ENCODE measurements at places on chromosomes 5 and 9.

DNA sequence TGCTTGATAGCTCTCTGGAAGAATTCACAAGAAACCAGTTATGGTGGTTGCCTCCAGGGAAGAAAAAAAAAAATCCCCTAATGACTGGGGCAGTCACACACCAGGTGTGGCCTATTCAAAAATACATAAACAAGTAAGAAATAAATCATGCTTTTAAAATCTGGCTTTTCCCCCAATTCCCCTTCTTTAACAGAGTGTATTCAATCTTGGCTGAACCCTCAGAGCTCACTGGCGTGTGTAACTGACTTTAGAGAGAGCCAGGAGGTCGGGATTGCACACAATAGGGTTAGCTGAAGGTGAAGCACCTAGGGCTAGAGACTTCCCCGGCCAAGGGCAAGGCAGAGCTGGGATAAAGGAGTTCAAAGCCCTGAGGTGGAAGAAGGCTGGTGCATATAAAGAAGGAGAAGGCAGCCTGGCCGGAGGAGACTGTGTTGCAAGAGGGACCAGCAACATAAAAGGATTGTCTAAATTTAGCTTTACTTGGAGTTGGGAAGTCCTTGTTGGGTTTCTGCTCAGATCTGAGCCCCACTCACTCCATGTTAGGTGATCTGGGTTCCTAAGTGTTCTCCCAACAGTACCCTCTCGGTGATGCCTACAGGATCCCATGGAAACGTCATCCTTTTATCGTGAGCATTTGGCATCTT is 19.7 kb downstream of the FNBP1 start:
- DNase-seq: no peak

GRCh38 chr5:133967698-133968203 is 674 bp downstream of the C5orf15 start:
- peak; percentile 53 for DNase-seq

DNA sequence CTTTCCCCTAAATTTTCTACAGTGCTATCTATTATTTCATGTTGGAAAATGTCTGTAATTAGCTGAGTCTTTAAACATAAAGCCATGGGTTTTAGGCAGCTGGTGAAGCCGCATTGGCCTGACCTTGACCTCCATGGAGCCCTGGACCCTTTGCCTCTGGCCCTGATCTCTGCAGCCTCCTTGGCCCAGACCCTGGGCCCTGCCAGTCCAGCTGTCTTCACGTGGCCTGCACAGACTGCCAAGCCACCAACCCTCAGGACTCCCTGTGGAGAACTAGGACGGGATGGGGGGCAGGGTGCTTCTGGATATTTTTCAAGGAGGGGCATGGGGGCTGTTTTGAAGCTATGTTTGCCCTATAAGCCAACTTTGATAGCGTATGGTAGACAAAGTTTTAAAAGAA is 29.8 kb upstream of the PPARGC1B start:
- DNase-seq: no peak

DNA sequence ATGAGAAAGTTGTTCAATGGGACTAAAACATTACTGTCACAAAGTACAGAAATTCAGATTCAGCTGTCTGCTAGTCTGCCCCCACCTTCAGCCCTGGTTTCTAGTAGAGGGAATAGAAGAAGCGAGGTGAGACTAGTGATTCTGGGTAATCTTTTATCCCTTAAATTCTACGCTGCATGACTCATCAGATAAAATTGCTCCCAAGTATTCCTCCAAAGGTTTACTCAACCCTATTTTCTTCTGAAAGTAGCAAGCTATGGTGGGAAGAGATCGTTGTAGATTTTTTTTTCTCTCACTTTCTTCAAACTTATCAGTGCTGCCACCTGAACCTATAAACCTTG is 318.9 kb upstream of the RIOK2 start:
- no peak for DNase-seq

DNA sequence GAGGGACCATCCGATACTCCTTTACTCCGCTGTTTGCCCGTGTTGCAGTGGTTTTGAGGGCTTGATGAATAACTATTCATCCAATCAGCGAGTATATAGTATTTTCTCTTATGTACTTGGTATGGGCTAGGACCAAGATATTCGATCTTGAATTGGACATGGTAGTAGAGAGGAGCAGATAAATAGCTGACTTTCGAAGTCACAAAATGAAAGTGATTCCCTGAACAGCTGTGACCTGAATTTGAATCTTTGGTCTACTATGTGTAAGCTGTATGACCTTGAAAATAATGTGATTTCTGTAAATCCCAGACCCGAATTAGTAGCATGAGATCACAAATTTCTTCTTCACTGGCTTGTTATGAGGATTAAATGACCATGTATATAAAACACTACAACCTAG is 134.4 kb downstream of the TUSC1 start:
- no peak for DNase-seq

DNA sequence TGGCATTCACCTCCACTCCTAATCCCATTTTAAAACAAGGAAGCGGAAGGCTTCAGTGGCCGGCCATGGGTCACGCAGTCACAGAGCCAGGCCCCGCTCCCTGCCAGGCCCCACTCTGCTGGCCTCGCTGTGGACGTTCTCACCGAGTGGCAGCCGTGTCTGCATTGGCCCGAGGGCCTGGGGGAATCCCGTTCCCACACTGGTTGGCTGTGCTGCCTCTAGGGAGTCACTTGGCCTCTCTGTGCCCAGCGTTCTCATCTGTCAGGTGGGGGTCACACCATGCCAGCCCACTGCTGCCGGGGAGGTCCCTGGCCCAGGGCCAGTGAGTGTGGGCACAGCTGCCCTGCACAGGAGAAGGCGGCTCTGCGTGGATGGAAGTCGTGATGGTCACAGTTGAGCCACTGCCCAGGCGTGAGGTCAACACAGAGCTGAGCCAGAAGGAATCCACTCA is 13.4 kb upstream of the SLC9A3 start:
- no peak for DNase-seq

DNA sequence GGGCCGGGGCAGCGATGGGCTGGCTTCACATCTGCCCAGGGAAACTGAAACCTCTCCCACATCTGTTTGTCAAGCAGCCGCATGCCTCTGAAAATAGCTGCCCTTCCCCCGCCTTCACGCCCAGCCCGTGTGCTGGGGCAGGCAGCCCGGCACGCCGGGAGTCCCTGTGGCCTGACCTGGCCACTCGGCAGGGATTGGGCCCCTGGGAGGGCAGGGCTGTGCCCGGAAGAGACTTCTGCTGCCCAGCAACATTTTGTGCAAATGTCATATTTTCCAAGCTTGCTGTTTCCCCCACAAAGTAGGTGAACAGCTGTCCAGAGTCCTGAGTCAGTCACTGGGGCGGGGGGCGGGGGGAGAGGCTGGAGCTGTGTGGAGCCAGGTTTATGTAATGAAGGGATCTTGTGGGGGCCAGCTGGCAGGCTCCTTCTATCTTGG is 8.2 kb downstream of the COL27A1 start:
- DNase-seq: no peak

- DNase-seq: no peak
Observed at GRCh38 chr5:112189391-112189790, 229.7 kb downstream of the EPB41L4A start.

DNA sequence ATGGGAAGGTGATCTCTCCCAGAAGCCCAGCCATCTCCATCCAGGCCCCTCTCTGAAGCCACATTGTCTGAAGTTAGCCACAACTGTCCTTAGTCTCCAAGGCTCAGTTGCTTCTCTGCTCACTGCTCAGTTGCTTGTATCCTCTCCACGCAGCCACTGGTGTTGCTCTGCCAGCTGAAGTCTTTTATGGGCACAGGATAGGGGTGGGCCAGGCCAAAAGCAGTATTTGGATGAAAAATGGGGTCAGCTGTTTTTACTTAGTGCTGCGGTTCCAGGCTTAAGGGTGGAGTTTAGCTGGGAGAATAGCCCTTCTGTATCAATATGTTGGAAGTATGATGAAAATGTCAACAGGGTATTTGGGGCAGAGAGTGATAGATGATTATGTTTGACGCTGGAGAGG is 168.8 kb upstream of the PPP1R2B start:
- DNase-seq: no peak

DNA sequence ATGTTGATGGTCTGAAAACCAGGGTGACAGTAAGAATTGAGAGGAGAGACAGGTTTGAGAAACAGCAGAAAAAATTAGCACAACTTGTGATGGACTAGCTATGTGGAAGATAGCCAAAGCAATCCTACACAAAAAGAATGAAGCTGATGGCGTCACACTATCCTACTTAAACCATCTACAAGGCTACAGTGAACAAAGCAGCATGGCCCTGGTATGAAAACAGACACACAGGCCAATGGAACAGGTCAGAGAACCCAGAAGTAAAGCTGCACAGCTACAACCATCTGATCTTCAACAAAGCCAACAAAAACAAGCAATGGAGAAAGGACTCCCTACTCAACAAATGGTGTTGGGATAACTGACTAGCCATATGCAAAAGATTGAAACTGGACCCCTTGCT is 7.5 kb upstream of the UBE2R2 start:
- no peak for DNase-seq

- no peak for DNase-seq
Observed at GRCh38 chr9:116935149-116935897, 248.2 kb downstream of the TRIM32 start.

DNA sequence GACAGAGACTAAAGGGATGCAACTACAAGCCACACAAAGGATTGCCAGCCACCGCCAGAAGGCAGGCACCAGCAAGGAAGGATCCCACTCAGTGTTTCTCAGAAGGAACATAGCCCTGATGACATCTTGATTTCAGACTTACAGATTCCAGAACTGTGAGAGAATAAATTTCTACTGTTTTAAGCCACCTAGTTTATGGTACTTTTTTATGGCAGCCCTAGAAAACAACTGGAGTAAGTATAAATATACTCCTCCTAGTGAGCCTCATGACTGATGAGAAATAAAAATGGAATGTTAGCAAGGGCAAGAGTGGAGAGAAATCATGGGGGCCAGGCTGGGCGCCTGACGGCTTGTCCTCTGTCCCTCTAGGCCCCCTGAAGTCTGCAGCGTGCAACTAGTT is 307.3 kb downstream of the PIK3R1 start:
- no peak for DNase-seq

DNA sequence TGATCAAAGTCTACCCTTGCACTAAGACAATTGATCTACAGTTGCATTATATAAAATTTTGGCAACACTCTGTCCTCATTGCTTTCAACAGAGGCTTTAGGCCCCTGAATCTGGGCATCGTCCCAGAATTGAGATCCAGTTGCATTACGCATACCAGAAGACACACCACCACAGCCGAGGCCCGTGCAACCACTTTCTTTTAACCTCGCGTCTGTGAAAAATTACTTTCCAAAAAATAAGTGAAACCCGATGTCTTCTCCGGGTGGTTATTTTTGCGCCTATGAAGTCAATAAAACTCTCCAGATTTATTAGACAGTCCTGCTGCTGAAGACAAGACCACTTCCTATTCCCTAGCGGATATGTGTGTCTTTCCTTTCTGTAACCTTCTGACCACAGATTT is 52.1 kb upstream of the NFIB start:
- no peak for DNase-seq

DNA sequence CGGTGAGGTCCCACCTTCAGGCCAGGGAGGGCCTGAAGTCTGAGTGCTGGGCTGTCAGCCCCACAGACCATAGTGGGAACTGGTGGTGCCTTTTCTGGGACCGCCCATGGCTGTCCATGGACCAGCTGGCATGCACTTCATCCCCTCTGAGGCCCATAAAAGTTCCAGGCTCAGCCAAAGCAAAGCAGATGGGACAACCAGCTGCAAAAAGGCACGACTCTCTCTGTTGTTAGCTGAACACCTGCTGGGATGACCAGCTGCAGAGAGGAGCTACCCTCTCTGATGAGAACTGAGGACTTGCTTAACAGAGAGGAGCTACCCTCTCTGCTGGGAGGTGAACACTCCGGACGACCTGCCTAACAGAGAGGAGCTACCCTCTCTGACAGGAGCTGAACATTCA is 844.3 kb upstream of the DMAC1 start:
- no peak for DNase-seq

GRCh38 chr9:107213561-107214028 is 69.5 kb upstream of the RAD23B start:
- no peak for DNase-seq

DNA sequence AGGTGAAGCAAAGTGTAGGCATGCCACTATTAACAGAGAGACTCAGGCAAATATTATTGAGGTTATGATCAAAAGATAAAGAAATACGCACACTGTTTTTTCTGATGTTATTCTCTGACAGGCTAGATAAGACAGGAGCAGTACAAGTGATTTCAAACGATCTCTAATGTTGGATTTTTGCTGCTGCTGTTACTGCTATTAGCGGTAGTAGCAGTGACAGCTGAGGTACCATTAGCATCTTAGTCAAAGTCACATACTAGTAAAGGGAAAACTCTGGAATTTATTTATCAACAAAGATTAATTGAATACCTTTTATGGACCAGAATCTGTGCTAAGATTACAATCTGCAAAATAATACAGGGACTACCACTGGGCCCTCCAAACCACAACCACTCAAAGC is 362.4 kb upstream of the CDH6 start:
- no peak for DNase-seq

GRCh38 chr5:80686757-80687156 is 32.0 kb upstream of the DHFR start:
- no peak for DNase-seq

GRCh38 chr5:171586436-171586835 is 167.0 kb downstream of the FGF18 start:
- no peak for DNase-seq

DNA sequence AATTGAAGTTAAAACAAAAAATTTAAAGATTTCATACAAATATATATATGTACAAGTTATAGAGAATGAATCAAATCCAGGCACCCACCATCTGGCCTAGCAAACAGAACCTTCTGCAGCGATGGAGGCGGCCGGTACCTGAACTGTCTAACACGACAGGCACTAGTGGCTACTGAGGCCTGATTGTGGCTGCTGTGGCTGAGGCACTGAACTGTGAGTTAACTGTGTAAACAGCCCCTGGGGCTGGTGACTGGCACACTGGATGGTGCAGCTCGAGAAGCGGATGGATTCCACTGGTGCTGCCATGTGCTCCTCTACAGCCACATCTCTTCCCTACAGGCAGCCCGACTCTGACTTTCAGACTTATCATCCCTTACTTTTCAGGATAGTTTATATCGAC is 82.4 kb downstream of the RAPGEF1 start:
- no peak for DNase-seq

GRCh38 chr5:39640552-39640951 is 215.8 kb upstream of the DAB2 start:
- no peak for DNase-seq

DNA sequence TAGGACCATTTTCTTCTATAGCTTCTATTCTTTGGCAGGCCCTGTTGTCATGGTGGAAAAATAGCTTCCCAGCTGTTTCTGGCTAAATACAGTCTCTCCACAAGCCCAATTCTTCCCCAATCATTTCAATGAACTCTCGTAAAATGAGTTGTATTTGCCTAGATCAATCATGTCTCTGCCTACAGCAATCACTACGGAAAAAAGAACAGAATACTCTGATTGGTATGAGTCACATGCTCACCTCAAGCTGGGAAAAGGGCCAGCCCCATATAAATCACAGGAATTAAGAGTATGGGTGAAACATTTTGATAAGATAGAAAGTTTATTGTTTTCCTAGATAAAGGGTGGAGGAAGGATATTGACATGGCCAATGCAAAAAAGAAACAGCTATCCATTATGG is 711.4 kb downstream of the EFNA5 start:
- DNase-seq: no peak

- DNase-seq: no peak
Observed at GRCh38 chr9:125965477-125965876, 218.3 kb downstream of the PBX3 start.

GRCh38 chr5:55066277-55066676 is 36.2 kb upstream of the GZMA start:
- DNase-seq: no peak

Data from hematopoietic multipotent progenitor cell treated with erythropoietin and hydrocortisone succinate and interleukin-3 and kit ligand, for 17 days (in vitro differentiated cells).